ENCODE measurements at places on chromosomes 13 and 19. TPM values are rescaled to one million over a fixed set of nuclear protein-coding genes. Genes with fewer than 3 reads are reported as not detected.
A peak's percentile ranks its signal among the peaks of the same experiment; 100 is the strongest.

The S1PR5 gene
- total RNA-seq, result not detected

DNA sequence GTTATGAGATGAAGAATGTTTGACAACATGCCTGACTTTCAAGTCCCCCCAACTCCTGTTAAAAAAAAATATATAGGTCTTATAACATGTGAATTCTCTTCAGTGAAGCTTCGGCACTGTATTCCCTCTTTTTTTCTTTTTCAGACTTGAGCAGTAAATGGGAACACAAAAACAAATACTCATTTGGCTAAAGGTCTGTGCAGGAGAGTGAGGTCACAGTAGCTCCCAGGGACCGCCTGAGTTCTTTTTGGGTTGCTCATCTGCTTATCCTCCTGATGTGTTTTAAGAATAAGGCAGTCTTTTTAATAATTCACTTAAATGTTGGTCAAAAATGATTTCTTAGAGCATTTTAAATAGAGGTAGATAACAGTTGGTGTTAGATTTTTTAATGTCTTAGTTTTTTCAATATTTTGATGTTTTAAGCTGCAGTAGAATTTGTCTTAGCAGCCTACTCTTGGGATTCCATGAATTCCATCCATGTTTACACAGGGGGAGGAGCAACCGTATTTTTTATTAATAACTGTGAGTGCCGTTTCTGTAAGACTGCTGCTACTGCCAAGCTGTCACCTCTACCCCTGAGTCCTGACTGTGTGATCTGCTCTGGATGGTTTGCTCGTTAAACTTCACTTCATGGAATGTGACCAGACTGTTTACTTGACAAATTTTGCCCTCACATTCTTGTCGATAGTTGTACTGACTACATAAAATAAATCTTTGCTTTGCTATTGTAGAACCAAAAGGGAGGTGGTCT, 14.9 kb downstream of the HNRNPM start:
- peak; percentile 67 for DNase-seq

The ZC3H4 gene
- total RNA-seq, result 14.9 TPM

- DNase-seq, result no peak
These were observed 15.2 kb upstream of the PABPC3 start for GRCh38 chr13:25080773-25081172.

GRCh38 chr13:40514802-40515201, 151.6 kb downstream of the FOXO1 start:
- no peak for DNase-seq

DNA sequence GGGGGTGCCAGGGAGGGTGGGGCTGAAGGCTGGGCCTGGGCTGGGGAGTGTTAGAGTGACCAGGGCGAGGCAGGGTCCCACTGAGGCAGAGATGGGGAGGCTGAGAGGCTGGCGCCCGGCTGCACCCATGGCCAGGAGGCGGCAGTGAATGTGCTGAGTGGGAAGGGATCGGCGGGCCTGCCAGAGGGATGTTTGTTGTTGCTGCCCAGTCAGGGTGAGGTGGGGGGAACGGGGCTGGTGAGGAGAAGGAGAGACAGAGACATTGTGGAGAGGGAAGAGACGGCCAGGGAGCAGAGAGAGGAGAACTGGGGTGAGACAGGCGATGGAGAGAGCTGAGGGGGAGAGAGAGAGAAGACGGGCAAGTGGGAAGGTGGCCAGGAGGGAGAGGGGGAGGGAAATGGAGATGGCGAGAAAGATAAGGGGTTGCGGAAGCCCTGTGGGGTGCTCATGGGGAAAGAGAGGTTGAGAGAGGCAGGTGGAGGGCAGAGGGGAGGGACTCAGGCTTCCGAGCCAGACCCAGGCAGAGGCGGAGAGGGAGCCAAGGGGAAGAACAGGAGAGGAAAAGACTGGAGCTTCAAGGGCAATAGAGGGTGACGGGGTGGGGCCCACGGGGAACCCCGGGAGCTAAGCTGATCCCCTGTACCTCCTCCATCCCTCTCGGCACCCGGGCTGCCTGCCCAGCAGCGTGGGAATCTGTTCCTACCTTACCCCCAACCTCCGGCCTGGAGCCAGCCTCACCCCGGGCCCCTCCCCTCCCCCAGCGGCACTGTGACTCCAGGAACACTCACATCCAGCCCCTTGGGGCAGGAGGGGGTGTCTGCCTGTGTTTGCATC, 690 bp upstream of the B3GNT8 start:
- no peak for DNase-seq

The ALDH16A1 gene
- total RNA-seq, result 42.6 TPM

DNA sequence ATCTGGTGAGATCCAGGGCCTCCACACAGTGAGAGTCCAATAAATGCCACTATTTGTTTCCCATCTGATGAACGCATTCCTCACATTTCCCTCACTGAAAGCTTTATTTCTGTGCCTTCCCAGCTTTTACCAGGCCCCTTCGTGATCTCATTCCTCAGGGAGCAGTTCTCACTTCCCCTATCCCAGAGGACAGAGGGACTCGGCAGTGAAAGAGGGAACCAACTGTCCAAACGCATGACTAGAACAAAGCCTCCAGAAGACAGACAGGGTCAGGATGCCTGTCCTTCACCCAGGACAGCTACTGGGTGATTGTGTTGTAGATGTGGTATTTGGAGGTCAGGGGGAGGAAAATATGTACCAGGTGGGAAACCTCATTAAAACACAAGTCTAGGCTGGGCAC, 2.0 kb upstream of the ZBTB45 start:
- DNase-seq, result no peak

DNA sequence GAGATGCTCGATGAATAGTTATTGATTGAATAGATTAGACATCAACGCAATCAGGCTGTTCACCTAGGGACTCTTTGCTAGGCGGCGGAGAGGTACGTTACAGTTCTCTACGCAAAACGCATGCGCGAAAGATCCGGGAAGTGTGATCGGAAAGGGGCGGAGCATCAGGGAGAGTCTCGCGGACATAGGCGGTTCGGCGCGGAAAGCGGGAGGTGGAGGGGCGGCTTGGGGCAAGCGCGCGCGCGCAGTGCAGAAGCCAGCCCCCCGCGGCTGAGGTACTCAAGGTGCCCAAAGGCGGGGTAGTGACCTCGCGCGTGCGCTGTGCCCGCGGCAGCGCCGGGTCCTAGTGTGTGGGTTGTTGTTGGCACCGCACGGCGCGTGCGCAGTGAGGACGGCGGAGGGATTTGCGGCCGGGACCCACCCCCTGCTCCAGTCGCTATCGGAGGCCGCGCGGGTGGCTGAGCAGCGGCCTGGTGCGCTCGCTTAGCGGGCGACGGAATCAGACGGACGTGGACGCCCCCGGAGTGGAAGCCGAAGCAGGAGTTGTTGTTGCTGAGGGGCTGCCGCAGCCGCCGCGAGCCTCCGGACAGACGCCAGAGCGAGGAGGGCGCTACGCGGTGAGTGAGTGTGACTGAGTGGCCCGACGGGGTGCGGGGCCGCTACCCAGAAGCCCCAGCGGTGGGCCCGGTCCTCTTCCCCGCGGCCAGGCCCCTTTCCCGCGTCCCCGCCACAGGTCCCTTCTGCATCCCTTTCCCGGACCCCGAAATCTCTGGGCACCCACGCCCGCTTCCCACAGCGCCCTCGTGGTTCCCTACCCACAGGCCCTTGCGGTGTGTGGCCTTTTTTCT, at the start of gene SNRNP70:
Gene SNRNP70, plus strand, starts transcription at position 432 of the 848 bp plus-strand sequence. CDS start 964 bp downstream, outside the sequence.
- peak; percentile 99 for DNase-seq

The URAD gene
- total RNA-seq, result not detected

The RFPL4AL1 gene
- not detected for total RNA-seq

The RYR1 gene
- 0.06 TPM for total RNA-seq

- peak; percentile 30 for DNase-seq
These were observed 338.1 kb downstream of the RFC3 start for GRCh38 chr13:34155931-34156607.

DNA sequence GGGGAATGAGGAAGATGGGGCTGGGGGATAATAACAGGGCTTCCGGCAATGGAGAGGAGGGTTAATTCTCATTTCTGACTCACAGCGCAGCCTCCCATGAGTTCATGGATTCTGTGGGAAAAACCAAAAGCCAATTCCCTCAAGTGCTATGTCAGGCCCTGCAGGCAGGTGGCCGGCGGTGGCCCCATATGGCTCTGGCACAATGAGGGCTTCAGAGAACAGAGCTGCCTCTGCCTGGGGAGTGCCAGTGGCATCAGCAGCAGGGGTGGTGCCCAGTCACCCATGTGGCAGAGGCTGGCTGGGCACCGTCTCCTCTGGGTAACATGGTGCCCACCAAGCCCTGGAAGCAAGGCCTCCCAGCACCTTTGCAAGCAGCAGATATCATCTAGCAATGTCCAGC, 69.1 kb downstream of the ALOX5AP start:
- no peak for DNase-seq

DNA sequence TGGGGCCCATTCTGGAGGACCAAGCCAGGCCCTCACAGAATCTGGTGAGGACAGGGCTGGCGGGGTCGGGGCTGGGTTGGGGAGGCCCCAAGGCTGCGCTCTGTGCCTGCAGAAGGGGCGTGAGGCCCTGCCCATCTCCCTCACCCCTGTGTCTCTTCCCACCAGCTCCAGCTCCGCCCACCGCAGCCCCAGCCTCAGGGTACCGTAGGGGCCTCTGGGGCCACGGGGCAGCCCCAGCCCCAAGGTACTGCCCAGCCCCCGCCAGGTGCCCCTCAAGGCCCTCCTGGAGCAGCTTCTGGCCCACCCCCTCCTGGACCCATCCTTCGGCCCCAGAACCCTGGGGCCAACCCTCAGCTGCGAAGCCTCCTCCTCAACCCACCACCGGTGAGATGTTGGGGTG, 15.4 kb upstream of the PTOV1 start:
- no peak for DNase-seq

DNA sequence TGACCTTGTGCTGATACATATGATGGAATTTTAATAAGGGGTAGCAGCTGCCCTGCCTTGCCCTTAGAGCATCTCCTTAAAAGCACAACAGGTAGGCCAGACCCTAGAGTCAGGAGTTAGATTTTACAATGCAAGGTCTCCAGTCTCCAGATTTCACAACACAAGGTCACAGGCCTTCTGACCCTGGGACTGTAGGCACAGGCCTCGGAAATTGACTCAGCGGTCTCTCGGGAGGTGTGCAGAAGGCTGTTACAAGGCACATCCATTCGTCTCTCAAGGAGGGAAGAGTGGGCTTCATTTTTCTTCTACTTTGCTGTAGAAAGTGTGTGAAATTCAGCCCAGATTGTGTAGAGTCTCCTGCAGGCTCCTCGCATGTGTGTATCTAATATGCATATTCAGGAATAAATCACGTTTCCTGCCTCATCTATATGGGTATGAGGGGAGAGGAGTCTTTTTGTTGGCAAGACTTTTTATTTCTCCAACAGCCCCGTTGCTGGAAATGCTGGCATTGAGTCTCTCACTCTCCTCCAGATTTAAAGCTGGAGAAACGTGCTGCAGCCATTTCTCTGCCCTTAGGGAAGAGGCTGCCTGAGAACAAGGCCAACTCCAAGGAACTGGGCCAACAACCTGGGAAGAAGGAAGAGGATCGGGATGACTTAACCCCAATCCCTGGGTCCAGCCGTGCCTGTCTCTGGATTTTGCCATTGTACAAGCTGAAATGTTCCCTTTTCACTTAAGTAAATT, 24.5 kb downstream of the UQCRFS1 start:
- no peak for DNase-seq

GRCh38 chr13:59562924-59563323, 600.8 kb downstream of the DIAPH3 start:
- no peak for DNase-seq

The TYROBP gene
- not detected for total RNA-seq

The ZNF320 gene
- total RNA-seq, result 1.8 TPM

- DNase-seq, result no peak
These were observed 130.8 kb downstream of the OLFM4 start for GRCh38 chr13:53159431-53159830.

GRCh38 chr19:54439174-54439851, 9.7 kb upstream of the LENG8 start:
- DNase-seq, result no peak

GRCh38 chr13:26476782-26477142, 80.7 kb upstream of the WASF3 start:
- DNase-seq, result no peak

Data from LHCN-M2 (cell line).